ENCODE measurements at places on chromosomes 13 and 19.

DNA sequence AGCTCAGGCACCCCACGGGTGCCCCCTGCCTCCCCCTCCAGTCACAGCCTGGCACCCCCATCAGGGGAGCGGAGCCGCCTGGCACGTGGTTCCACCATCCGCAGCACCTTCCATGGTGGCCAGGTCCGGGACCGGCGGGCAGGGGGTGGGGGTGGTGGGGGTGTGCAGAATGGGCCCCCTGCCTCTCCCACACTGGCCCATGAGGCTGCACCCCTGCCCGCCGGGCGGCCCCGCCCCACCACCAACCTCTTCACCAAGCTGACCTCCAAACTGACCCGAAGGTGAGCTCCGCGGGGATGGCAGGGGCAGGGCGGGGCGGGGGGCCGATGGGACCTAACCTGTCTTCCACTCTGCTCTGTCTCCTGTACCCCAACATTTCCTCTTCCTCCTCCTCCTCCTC lies 25.0 kb downstream of the CKM start:
- DNase-seq = no peak

GRCh38 chr13:101492251-101492910 lies 39.9 kb downstream of the ITGBL1 start:
- DNase-seq = no peak

DNA sequence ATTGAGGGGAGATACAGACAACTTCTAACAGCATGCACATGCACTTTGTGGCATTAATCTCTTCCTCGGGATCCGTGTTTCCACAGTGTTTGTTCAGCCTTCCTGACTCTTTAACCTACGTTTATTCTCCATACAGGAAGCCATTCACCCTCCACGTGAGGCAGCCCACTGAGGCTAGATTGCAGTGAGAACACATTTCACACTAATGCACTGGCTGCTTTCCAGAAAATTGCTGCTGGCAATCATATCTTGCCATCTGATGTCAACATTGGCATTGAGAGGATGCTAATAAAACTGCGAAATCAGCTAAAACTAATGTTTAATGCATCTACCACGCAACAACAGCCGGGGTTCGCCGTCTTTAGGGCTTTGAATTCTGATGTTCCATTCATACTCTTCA lies 30.0 kb downstream of the DCLK1 start:
- DNase-seq = no peak

DNA sequence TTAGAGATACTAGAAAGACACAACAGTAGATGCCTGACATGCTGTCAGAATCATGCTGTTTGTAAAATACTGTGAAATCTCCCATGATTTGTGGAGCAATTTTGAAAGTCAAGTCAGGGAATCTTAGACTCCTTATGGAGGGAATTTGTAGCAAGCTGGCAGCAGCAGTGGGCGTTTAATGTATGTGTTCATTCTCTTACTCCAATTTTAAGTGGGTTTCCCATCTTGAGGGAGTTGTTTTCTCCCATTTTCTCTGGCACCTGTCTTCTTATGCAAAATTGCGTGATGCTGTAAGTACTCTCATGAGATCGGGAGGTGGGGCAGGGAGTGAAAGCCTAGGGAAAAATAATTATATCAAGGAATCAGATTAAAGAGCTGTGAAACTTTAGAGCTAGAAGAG lies 16.0 kb upstream of the GTF2F2 start:
- no peak for DNase-seq

GRCh38 chr19:15379999-15380647 lies 536 bp upstream of the AKAP8 start:
- DNase-seq = no peak

DNA sequence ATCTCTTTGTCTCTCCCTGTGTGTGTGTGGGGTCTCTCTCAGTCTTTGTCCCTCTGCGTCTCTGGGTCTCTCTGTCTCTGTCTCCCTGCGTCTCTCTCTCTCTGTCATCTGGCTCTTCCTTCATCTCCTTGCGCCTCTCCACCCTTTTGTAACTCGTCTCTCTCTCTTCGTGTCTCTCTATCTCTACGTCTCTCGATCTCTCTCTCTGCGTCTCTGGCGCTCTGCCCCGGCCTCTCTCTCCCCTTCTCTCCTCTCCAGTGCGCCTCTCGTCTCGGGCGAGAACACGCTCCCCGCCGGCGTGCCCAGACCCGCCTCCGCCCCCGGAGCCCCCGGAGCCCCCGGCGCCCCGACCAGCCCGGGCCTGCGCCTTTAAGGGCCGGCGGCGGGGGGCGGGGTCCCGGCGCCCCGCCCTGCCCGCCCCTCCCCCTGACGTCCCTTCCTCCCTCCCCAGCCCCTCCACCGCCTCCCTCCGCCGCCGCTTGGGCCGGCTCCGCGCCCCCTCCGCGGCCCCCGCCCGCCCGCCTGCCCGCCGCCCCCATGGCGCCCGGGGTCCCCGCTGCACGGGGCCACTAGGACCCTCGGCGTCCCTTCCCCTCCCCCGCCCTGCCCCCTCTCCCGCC lies at the start of gene MARK4:
MARK4 (plus strand) TSS at position 440 of the 620 bp plus-strand sequence. CDS start 318 bp downstream, outside the sequence.
- no peak for DNase-seq

DNA sequence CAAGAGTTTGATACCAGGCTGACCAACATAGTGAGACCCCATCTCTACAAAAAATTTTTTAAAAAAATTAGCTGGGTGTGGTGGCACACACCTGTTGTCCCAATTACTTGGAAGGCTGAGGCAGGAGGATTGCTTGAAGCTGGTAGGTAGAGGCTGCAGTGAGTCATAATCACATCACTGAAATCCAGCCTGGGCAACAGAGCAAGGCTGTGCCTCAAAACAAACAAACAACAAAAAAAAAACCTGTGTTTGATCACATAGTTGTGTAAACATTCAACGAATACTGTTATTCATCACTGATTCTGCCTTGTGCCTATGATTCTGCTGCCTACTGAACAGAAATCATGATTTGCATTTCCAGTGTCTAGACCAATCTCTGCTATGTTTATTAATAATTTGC lies 134.0 kb downstream of the TBC1D4 start:
- DNase-seq = no peak

DNA sequence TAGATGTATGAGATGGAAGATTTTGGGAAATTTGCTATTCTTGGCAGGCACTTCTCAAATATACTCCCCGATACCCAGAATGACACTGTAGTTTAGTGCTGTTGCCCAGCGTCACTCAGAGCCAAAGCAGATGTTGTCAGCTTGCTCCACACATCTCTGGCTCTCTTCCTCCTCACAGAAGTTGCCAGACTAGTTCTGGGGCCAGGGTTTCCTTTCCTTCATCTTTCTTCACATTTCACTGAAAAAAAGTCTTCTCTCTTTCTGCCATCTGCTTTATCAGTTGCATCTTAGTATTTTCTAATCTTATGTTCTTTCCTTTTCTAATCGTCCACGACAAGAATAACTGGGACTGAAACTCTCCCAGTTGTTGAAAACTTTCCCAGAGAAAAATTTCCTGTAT lies 251.4 kb downstream of the RGCC start:
- DNase-seq = no peak

- DNase-seq = no peak
Observed at GRCh38 chr13:27593267-27593666, 27.1 kb downstream of the LNX2 start.

- DNase-seq = peak; percentile 58
Observed at GRCh38 chr19:22606212-22606553, 27.9 kb upstream of the ZNF492 start.

GRCh38 chr13:42652642-42653415 lies 78.9 kb downstream of the TNFSF11 start:
- DNase-seq = no peak

DNA sequence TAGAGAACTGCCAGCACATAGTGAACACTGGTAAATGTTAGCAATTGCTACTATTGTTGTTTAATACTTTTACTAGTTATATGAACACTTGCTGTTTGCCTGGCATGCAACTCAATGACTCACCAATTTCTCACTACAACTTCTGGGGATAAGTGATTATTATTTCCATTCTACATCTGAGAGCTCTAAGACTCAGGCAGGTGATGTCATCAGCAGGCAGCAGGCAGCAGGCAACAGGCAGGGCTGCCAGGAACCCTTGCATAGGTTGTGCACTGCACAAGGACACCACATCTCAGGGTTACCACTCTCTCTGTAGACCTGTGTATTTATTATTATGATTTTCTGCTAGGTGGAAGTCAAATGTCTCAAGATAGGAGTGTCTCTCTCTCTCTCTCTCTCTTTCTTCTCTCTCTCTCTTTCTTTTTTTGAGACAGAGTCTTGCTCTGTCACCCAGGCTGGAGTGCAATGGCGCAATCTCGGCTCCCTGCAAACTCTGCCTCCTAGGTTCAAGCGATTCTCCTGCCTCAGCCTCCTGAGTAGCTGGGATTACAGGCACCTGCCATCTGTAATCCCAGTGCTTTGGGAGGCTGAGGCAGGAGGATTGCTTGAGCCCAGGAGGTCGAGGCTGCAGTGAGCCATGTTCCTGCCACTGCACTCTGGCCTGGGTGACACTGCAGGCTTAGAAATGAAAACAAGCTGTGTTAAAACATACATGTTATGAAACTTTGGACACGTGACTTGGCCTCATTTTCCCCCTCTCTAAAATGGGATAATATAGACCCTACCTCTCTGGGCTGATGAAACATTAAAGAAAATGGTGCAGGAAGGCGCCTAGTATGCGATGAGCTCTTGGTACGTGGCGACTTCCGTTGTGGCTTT lies 22.7 kb downstream of the HPN start:
- no peak for DNase-seq

- DNase-seq = no peak
Observed at GRCh38 chr13:32098272-32098671, 66.7 kb downstream of the FRY start.

- DNase-seq = no peak
Observed at GRCh38 chr13:48142436-48142835, 47.5 kb upstream of the MED4 start.

- DNase-seq = no peak
Observed at GRCh38 chr19:56712611-56713276, 41.2 kb upstream of the ZNF835 start.

DNA sequence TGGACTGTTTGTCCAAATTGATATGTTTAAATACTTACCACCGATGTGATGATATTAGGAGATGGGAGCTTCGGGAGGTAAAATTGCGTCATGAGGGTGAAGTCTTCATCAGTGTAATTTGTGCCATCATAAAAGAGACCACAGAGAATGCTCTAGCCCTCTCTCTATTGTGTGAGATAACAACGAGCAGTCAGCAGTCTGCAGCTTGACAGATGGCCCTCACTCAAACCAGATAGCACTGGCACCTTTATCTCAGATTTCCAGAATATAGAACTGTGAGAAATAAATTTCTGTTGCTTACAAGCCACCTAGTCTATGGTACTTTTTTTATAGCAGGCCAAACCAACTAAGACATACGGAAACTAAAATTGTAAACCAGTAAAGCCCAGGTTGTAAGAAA lies 1718.9 kb upstream of the MIR17HG start:
- no peak for DNase-seq

DNA sequence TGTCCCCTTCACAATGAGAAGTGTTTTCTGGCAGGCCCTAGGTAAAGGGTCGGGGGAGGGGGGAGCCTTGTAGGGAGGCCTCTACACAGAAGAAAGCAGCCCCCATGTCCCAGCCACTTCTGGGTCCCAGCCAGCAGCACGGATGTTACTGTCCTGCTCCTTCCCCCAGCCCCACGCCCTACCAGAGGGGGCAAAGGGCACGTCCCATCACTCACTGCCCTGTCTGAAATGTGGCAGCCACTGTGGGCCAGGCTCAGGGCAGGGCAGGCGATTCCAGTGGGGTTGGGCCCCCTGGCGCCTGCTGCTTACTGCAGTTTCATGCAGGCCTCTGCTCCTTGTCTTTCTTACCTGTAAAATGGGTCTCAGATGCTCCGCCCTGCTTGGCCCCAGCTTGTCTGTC lies 6.1 kb upstream of the SLC25A42 start:
- no peak for DNase-seq

- DNase-seq = no peak
Observed at GRCh38 chr13:103157016-103157415, 90.8 kb upstream of the SLC10A2 start.

GRCh38 chr13:110557610-110558305 lies 3.8 kb downstream of the RAB20 start:
- no peak for DNase-seq

GRCh38 chr13:39777527-39778061 lies 122.1 kb downstream of the COG6 start:
- DNase-seq = no peak

GRCh38 chr13:30877335-30877734 lies 28.7 kb upstream of the MEDAG start:
- DNase-seq = no peak

GRCh38 chr13:57627663-57628062 lies 3.9 kb upstream of the PCDH17 start:
- DNase-seq = no peak

- DNase-seq = no peak
Observed at GRCh38 chr19:33293255-33294057, 8.9 kb downstream of the CEBPA start.

GRCh38 chr13:110283736-110284517 lies 23.0 kb downstream of the COL4A1 start:
- peak; percentile 63 for DNase-seq

GRCh38 chr13:21625366-21625765 lies 21.4 kb upstream of the MICU2 start:
- no peak for DNase-seq

GRCh38 chr19:12656899-12657571 lies 9.5 kb downstream of the MAN2B1 start:
- DNase-seq = no peak

DNA sequence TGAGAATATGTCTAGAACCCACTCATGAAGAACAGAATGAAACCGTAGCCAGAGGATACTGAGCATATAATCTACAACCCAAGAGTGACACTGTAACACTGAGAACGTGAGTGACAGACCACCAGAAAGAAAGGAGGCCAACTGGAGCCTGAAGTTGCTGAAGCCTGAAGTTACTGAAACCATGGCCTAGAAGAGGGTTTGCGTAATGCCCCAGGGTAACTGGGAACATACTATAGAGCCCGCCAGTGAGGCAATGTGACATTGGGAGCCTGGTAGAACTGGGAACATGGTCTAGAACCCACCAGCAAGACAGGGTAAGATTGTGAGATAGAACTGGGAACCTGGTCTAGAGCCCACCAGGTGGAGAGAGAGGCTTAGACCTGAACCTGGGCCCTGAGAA lies 15.5 kb upstream of the TNFSF14 start:
- DNase-seq = no peak

GRCh38 chr13:78876915-78877549 lies 218.1 kb upstream of the OBI1 start:
- DNase-seq = no peak

DNA sequence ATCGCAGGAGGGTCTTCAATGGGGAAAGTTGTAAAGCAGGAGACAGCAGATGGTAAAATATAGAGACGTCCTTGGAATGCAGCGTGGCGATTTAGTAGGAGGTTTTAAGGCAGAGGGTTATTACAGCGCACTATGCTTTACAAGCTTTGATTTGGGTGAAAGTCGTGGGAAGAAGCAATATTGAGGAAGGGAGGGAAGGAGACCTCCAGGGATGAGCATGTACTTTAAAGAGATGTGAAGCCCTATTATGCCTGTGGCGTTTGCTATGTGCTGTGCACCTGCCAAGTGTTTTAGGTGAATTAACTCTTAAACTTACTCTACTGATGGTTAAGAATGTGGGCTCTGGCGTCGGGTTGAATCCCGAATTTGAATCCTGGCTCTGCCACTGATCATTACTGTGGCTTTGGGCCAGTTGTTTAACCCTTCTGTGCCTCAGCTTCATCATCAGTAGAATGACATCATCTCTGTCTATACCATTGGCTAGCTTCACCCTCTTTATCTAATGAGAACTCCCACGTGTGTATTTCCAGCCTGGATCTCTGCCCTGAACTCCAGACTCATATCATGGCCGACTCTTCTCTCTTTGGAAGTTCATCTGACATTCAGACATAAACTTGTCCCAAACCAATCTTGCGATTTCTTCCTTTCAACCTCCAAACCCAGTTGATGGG lies 583 bp downstream of the CCDC61 start:
- no peak for DNase-seq

GRCh38 chr13:99654076-99654475 lies 152.8 kb downstream of the TM9SF2 start:
- no peak for DNase-seq

- no peak for DNase-seq
Observed at GRCh38 chr19:18073197-18073596, 13.5 kb downstream of the IL12RB1 start.
